ENCODE measurements at places on chromosomes 13 and 19.

- DNase-seq = peak; percentile 86
Measured at GRCh38 chr13:109869312-109870237, 83.2 kb upstream of the IRS2 start.

DNA sequence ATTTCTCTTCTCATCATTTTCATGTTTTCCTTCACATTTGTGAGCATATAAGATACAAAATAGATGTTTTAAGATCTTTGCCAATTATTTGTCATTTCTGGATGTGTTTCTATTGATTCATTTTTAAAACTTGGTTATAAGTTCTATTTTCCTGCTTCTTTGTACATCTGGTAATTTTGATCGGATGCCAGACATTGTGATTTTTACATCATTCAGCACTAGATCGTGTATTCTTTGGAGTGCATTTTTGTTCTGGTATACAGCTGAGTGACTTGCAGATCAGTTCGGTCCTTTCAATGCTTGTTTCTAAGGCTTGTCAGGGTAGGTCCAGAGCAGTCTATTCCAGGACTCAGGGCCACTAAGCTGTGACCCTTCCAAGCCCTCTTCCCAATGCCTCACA lies 198.2 kb downstream of the KLF12 start:
- DNase-seq = no peak

DNA sequence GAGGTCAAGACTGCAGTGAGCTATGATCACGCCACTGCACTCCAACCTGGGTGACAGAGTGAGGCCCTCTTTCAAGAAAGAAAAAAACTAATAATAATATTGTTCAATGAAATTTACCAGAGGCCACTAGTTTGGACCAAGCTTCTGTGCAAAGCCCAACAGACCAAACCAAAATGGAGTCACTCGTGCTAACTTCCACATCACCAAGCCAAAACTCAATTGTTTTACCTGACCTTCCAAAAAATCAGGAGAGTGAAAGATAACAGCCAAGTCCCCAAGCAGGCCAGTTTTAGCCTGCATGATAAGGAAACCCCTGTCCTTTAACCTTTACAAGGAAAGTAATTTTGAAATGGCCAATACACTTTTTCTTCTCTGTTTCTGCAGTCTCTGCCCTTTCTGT lies 20.0 kb downstream of the LYPD3 start:
- DNase-seq = no peak

DNA sequence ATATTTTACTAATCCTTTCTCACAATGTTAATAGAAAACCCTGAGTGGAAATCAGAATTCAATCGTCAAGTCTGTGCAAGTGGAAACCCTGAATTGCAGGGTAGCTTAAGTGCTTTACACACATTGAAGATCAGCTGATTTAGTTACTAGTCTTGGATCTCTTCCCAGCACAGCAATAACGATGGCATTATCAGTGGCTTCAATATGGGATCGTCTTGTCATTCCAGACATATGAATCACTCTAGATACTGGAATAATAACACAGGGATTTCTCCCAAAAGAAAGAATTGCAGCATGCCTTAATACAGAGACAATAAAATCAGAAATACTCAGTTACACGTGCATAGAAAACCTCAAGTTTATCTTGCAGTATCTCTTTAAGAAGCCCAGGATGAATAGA lies 12.6 kb upstream of the METTL21C start:
- DNase-seq = no peak

DNA sequence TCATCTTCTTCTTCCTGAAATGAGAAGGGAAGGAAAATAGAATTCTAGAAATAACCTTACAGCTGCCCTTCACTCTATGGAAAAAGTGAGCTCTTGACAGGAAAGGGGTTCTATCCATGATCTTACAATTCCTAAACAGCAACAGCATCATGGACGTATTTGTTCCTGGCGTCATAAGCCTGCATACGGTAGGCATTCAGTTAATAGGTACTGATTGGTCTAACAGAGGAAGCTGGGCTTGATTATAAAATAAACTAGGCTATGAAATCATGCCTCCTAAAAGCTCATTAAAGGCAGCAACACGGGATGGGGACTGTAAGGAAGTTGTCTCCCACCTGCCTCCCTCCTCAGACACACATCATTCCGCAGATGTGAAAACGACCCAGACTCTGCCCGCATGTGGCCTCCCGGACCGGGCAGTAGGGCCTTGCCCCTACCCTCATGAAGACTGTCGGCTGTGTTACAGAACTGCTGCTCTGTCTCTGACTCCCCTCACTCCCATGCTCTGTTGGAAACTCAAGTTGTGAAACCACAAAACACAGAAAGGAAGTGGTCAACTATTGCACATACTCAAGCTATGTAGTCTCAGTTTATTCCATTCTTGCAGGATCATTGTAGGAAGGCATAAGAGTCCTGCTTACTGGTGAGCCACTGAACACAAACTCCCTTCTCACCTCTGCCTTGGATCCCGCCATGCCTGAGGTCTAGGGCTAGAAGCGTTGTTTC lies 129.8 kb downstream of the DLEU7 start:
- DNase-seq = no peak

- DNase-seq = peak; percentile 92
Measured at GRCh38 chr19:36054733-36055686, at the start of gene WDR62. Gene WDR62, plus strand, starts transcription at chr19:36054897. Its CDS starts 75 bp downstream, at chr19:36054972.

DNA sequence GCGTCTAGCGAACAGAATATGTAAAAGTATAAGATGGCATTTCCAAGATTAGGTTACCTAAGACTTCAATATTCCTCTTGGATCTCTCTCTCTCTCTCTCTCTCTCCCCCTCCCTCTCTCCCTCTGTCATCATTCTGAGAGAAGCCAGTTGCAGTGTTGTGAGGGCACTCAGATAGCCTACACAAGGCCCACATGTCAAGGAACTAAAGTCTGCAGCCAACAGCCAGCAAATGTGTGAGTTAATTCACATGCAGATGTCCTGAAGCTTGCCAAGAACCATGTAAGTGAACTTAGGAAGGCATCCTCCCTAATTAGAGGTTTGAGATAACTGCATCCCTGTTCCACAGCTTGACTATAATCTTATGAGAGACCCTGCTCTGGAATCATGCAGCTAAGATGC lies 822.9 kb upstream of the PRR20A start:
- no peak for DNase-seq

- DNase-seq = no peak
Measured at GRCh38 chr13:32150794-32151193, 119.2 kb downstream of the FRY start.

DNA sequence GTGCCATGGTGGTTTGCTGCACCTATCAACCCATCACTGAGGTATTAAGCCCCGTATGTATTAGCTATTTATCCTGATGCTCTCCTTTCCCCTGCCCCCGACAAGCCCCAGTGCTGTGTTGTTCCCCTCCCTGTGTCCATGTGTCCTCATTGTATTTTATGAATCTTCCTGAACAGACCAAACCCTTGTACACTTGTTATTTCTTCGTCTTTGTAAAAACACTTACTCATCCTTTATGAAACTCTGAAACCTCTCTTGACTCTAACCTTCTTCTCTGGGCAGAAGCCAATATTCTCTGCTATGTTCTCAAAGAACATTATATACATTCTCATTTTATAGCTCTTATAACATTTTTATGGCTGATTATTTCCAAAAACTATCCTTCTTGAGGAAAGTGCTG lies 746.9 kb downstream of the EFNB2 start:
- no peak for DNase-seq

GRCh38 chr19:16882146-16882545 lies 6.7 kb upstream of the F2RL3 start:
- no peak for DNase-seq

DNA sequence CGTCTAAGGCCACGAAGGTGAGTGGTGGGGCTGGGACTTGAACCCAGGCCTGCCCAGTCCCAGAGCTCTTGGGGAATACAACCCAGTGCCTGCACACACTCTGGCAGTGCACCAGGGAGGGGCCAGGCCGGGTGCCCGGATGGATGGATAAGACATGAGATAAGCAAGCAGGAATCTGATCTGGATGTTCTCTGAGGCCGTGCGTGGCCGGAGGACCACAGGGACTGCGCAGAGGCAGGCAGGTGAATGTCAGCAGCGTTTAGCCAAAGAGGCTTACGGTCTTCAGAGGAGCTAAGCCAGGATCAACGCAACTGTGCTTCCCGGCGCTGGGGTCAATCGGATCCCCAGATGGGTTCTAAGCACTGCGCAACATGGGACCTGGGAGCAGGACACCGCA lies 1.5 kb downstream of the ZNF787 start:
- no peak for DNase-seq

- DNase-seq = no peak
Measured at GRCh38 chr19:27660428-27660827, 1552.5 kb downstream of the UQCRFS1 start.
